ENCODE measurements at places on chromosomes 13 and 19. TPM values are rescaled to one million over a fixed set of nuclear protein-coding genes. Genes with fewer than 3 reads are reported as not detected.

DNA sequence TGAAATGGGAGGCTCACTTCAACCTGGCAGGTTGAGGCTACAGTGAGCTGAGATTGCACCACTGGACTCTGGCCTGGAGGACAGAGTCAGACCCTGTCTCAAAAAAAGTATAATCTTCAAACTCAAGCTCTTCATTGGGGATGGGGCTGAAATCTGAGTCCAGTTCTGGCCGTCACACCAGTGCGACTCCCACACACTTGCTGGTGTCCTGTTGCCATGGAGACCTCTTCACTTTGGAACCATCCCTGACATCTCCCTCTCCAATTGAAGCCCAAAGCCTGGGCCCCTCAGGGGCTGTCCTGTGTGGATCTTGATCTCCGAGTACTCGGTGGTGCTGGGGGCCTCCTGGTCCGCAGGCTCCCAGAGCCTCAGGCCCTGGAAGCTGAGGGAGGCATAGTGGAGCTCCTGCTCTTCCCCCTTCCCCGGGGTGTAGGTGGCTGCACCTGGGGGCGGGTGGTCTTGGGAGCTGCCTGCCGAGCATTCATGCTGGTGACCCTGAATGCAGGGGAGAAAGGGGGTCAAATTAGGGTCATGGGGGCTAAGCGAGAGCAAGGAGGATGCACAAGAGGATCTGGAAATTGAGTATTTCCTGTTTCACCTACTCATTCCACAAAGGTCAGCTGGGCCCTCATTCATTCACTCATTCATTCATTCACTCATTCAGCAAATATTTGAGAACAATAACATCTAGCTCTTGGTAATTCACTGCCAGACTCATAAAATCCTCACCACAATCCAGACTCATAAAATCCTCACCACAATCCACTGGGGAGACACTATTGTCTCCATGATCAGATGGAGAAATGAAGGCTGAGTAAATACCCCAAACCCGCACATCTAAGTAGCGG, 11.0 kb downstream of the SIGLEC11 start:
- DNase-seq: peak; percentile 13

GRCh38 chr13:97710797-97711196, 242.7 kb upstream of the IPO5 start:
- DNase-seq: no peak

GRCh38 chr13:82036602-82037001, 1695.7 kb upstream of the SPRY2 start:
- no peak for DNase-seq

DNA sequence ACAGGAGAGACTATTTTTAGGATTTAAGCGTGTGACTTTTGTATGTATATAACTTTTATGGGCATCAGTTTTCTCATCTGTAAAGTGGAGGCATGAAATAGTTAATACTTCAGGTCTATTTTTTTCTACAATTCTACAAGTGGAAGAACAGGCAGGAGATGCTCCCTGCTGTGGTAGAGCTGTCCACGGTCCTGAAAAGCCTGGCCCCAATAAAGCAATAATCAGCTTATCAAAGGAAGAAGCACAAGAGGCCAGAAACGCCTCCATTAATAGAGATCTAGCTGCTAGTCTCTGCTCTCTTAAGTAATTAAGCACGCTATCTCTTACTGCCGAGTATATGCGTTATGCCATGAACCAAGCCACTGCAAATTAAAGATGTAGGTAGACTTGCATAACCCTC, 28.0 kb upstream of the WASF3 start:
- peak; percentile 66 for DNase-seq

GRCh38 chr19:371501-372168, 27.0 kb upstream of the MIER2 start:
- peak; percentile 28 for DNase-seq

DNA sequence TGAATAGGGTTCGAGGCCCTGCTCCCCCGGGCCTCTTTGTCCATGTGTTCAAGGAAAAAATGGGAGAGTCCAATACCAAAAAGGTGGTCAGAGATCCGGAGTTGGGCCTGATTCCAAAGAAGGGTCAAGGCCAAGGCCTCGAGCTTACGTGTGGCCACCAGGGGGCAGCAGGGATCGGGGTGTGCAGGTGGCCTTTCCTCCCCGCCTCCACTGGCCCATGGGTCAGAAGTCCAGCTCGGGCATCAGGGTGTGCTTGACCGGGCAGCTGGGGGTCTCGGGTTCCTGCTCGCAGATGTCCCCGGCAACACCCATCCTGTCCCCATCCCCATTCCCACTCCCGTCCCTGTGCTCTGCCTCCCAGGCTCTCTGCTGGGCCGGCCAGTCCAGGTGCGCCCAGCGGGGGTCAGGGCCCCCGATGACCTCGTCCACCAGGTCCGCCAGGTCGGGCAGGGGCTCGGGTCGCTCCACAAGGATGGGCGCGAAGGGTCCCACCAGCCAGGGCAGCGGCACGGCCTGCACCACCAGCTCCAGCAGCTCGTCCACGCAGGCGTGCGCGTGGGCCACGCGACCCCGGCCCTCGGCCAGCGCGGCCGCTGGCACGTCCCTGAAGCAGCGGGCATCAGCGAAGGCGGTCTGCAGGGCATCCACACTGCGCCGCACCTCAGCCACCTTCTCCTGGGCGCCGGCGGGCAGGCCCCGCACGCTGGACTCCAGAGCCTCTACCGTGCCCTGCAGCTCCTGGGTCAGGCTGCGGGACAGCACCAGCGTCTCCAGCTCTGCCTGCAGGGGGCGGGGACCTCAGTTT, 5.2 kb upstream of the PLIN4 start:
- DNase-seq: peak; percentile 58

GRCh38 chr19:11194656-11195558, 2.4 kb downstream of the KANK2 start:
- peak; percentile 43 for DNase-seq

- peak; percentile 74 for DNase-seq
These were observed 3.0 kb downstream of the PPP6R1 start for GRCh38 chr19:55255618-55256423.

DNA sequence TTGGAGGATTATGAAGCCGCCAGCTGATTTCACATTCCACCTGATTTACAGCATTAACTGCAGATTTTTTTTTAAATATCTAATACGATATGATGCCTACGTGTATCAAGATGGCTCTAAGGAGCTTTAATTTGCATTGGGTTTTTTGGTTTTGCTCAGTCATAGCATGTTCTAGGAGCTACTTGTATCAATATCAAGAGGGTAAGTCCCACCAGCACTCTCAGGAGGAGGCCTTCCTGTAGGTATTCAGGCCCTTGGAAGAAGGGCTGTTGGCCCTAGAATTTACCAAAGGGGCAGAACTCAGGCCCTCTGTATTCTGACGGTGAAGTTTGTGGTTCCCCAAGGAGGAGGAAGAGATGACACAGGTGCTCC, 97.2 kb upstream of the IPO5 start:
- no peak for DNase-seq

GRCh38 chr13:97921176-97921816, 32.2 kb upstream of the IPO5 start:
- DNase-seq: peak; percentile 61

DNA sequence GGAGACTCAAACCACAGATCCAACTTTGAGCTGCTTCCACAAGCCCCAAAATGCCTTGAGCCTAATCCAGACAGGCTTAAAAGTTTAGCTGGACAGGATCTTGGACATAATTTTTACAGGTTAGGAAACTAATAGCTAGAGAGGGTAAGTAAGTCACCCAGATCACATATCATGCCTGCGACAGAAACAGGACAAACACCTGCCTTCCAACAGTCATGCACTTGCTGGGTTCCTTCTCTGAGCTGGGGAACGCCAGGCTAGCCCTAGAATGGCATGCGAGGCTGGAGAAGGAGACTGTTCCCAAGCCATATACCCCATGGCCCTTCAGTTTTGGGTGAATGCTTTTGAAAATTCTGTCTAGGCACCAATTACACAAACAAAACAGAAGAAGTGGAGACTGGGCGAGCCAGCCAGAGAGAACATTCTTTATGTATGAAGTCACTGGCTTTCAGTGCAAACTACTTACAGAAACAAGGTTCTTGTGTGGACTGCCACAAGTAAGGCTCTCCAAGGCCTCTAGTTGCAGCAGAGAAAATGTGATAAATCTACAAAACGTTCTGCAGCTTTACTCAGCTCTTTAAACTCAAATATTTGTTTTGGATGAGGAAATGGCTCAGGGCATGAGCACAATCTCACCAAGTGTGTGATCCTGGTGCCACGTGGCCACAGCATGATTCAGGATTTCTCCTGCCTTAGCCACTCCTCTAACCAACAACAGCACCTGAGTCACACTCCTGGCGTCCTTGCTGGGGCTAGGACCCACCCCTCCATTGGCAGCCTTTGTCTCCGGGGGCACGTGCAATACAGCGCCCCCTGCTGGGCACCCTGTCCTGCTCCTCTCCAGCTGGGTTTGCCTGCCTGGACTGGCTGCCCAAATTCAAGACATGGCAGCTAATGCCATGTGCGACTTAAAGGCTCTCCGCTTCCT, 73.4 kb upstream of the UBL3 start:
- peak; percentile 99 for DNase-seq

DNA sequence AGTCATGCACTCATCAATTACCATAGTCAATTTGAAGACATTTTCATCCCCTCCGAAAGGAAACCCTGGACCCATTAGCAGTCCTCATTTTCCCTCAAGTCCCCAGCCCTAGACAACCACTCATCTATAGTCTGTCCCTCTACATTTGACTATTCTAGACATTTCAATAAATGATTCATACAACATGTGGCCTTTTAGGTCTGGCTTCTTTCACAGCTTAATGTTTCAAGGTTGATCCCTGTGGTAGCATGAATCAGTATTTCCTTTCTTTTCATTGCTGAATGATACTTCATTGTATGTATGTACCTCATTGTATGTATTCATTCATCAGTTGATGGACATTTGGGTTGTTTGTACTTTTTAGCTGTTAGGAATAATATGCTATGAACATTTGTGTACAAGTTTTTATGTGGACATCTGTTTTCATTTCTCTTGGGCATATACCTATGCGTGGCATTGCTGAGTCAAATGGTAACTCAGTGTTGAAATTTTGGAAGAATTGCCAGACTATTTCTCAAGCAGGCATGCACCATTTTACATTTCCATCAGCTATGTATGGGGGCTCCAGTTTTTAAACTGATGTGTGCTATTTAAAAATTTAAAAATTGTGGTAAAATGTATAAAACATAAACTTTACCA, 18.4 kb downstream of the SPATA13 start:
- DNase-seq: peak; percentile 85

- peak; percentile 29 for DNase-seq
These were observed 2.1 kb upstream of the SIGLEC8 start for GRCh38 chr19:51460164-51460992.

Gene GGACT
- total RNA-seq: 1.6 TPM

Gene RASGRP4
- not detected for total RNA-seq

Gene ZNF667
- total RNA-seq: 5.3 TPM

Gene RNU6-9
- not detected for total RNA-seq

Gene GAPDHS
- not detected for total RNA-seq

Gene ELSPBP1
- not detected for total RNA-seq

Gene KLK6
- total RNA-seq: not detected

Gene JAK3
- total RNA-seq: 5.9 TPM

Gene ZNF738
- total RNA-seq: 10.6 TPM

Gene C13orf46
- total RNA-seq: 6.6 TPM

Gene PSG6
- total RNA-seq: not detected

Gene NLRP5
- total RNA-seq: not detected

Gene CDC37
- 268 TPM for total RNA-seq
